ENCODE measurements at places on chromosomes 7 and 10. TPM values are rescaled to one million over a fixed set of nuclear protein-coding genes. Genes with fewer than 3 reads are reported as not detected.

RBM20 gene
- total RNA-seq = 0.13 TPM

ASAH2B gene
- 2.3 TPM for total RNA-seq

FRA10AC1 gene
- 5.7 TPM for total RNA-seq

RPP38 gene
- total RNA-seq = 13.2 TPM

FASTK gene
- total RNA-seq = 67.0 TPM

ACTR1A gene
- 228 TPM for total RNA-seq

BICC1 gene
- total RNA-seq = 1.7 TPM

ANKRD7 gene
- total RNA-seq = 0.13 TPM

PPP1R17 gene
- not detected for total RNA-seq

PIK3AP1 gene
- 0.21 TPM for total RNA-seq

CCDC6 gene
- 27.3 TPM for total RNA-seq

TRIL gene
- 0.33 TPM for total RNA-seq

CALML5 gene
- not detected for total RNA-seq

CALML3 gene
- total RNA-seq = not detected

KLF14 gene
- not detected for total RNA-seq

MYH16 gene
- 0.53 TPM for total RNA-seq

All from pulmonary artery endothelial cell (primary cell).